K562 (cell line): ENCODE measurements at places on chromosomes 7 and 10. TPM values are rescaled to one million over a fixed set of nuclear protein-coding genes. Genes with fewer than 3 reads are reported as not detected.

The KEL gene
- 33.1 and 36.7 TPM in 2 replicates for polyA plus RNA-seq

The ITPRIP gene
- polyA plus RNA-seq = 12.9 and 15.3 TPM in 2 replicates

The CALML5 gene
- not detected in 2 replicates for polyA plus RNA-seq

The CADPS2 gene
- 0.03 and 0.08 TPM in 2 replicates for polyA plus RNA-seq

The MORN4 gene
- polyA plus RNA-seq = 18.3 and 28.1 TPM in 2 replicates

The FKBP9 gene
- 10.9 and 12.2 TPM in 2 replicates for polyA plus RNA-seq

The MNX1 gene
- 4.0 and 5.9 TPM in 2 replicates for polyA plus RNA-seq

The AKR1D1 gene
- not detected in 2 replicates for polyA plus RNA-seq

The TAS2R41 gene
- polyA plus RNA-seq = not detected in 2 replicates

The SNCG gene
- polyA plus RNA-seq = 132 and 141 TPM in 2 replicates

The EMX2 gene
- polyA plus RNA-seq = not detected in 2 replicates

The SKIDA1 gene
- 0.05 and 1.4 TPM in 2 replicates for polyA plus RNA-seq

The CHCHD3 gene
- 157 and 165 TPM in 2 replicates for polyA plus RNA-seq

The GATA3 gene
- not detected in 2 replicates for polyA plus RNA-seq

The ANKMY2 gene
- 45.7 and 48.4 TPM in 2 replicates for polyA plus RNA-seq

The CUL2 gene
- 28.4 and 29.7 TPM in 2 replicates for polyA plus RNA-seq

The AKR1C8 gene
- 0.03 and 0.90 TPM in 2 replicates for polyA plus RNA-seq

The PILRA gene
- 0.62 and 1.6 TPM in 2 replicates for polyA plus RNA-seq

The SLC39A12 gene
- polyA plus RNA-seq = not detected in 2 replicates

The WEE2 gene
- polyA plus RNA-seq = not detected in 2 replicates

The FAM25C gene
- not detected in 2 replicates for polyA plus RNA-seq
